Right renal cortex interstitium (tissue), 3 donors: ENCODE measurements at places on chromosomes 2 and 18. TPM values are rescaled to one million over a fixed set of nuclear protein-coding genes. Genes with fewer than 3 reads are reported as not detected.

- DNase-seq, result no peak
These were observed 891 bp upstream of the KHK start for GRCh38 chr2:27085673-27086089.

DNA sequence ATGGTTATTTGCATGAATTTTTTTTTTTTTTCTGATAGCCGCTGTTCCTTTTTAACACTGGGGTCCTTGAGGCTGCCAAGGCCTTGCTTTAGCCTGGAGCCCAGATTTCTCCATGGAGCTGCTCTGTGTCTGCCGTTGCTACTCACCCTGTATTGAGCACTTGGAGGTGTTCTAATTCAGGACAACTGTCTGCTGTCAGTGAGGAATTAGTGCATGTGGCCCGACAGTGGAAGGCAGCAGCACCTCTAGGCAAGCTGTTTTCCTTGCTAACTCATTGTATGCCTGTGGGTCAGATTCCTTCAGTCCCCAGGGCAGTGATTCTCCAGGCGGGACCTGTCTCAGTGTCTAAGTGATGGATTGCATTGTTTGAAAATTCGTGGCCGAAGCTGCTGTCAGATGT, 147.7 kb upstream of the DPP10 start:
- no peak for DNase-seq

ZC3H15 gene
- 136 TPM for polyA plus RNA-seq

DNA sequence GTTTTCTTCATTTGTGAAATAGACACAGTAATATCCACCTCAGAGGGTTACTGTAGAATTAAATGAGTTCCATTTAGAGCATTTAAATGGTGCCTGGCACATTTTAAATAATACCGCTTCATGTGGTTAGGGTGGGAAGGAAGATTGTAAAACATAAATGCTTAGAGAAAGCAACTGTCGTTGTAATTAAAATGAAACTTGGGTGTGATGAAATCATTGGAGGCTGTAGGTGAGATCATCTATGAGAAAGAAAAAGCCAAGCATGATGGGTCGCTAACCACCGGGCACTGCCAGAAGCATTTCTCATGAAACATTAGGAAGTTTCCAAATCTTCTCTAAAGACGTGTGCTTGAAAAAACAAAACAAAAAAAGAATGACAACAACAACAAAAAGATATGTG, 8.2 kb upstream of the SLC39A10 start:
- DNase-seq, result no peak

- no peak for DNase-seq
These were observed 14.7 kb downstream of the CFLAR start for GRCh38 chr2:201130524-201131186.

DSEL gene
- polyA plus RNA-seq, result 23.2 TPM

FEV gene
- polyA plus RNA-seq, result 0.10 TPM

CLHC1 gene
- polyA plus RNA-seq, result 25.7 TPM

OST4 gene
- 229 TPM for polyA plus RNA-seq

GRCh38 chr2:225630824-225631533, 231.5 kb downstream of the NYAP2 start:
- no peak for DNase-seq

GKN1 gene
- polyA plus RNA-seq, result not detected

DNA sequence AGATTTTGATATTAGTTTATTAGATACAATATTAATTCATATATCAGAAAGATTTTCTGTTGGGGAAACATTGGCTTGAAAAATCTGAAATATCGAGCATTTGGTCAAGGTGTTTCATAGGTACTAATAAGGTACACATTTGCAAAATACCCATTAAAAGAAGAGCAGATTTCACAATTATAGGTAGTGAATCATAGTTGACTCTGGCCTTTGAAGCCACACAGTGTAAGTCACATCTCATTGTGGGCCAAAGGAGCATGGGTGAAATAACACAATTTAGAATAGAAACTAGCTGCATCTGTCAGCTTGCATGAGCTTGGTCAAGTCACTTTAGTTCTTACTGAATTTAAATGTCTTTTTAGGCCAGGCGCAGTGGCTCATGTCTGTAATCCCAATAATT, 4.9 kb downstream of the KDM3A start:
- DNase-seq, result no peak

EFHD1 gene
- polyA plus RNA-seq, result 90.4 TPM

DNA sequence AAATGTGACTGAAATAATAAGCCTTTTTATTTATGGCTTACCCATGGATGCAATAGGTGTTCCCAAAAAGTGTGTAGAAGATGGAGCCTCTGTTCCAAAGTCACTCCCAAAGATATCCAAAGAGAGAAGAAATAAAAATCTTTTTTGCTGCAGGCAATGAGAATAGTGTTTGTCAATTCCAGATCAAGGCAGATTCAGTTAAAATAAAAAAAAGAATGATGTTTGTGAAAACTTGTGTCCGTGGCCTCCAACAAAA, 43.9 kb downstream of the COMMD1 start:
- no peak for DNase-seq

LYPD6B gene
- 33.7 TPM for polyA plus RNA-seq

DNA sequence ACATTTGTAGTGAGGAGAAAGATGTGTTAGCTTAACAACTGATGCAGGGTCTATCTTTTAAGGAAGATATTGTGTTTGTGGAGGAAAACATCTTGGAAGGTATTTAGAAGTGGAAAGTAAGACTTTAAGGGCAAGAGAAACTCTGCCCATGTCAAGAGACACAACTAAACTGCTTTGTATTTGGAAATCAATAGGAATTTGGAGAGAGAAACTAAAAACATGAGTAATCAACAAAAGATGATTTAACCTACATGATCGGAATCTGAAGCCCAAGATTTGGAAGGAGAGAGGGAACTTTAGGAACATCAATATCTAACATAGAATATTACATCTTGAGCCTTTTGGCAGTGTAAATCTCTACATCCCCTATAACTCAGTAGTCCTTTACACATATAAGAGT, 184.2 kb upstream of the COL3A1 start:
- no peak for DNase-seq

DNA sequence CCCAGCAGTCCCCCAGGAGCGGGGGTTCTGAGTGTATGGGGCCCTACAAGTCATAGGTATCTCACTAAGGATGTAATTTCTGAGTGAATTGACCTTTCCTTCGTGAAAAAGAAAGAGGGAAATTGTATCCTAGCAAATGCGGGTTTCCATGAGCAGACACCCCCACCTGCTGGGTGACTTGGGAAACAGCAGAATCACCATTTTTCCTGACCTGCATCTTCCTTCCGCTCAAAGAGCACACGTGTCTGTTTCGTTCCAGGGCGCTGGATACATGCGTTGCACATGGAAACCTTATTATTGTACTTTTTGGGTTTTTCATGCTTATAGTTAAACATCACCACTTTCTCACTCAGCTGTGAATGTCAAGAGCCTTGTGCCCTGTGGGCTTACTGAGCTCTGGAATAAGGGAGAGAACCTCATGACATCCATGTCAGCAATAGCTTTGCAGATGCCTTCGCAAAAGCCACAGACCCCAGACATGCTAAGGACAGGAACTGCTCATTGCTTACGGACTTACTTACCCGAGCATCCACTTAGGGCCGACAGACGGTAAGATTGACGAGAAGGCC, 132.8 kb downstream of the TPO start:
- no peak for DNase-seq

DNA sequence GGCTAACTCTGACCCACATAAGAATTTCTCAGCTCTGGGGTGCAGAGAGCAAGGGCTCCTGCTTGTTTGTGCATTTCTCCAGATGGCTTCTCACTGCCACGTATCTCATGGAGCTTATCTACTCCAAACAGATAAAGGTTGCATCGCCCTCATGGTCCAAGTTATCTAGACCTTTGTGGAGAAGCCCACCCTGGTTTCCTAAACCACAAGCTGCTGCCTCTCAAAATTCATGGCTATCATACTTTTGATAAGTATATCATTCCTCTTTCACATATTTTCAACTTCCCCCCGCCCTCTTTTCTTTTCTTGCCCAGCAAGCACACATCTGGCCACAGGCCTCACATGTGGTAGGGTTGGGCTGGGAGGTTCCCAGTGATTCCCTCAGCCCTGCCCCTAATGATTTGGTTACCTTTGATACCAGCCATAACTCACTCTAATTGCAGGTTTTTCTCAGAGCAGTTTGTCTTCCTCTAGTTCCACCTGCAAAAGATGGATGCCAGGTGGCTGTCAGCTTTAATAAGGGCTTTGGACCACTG, 146.0 kb downstream of the RHBDD1 start:
- no peak for DNase-seq

GRCh38 chr2:176415937-176416499, 146.8 kb downstream of the MTX2 start:
- DNase-seq, result no peak

DNA sequence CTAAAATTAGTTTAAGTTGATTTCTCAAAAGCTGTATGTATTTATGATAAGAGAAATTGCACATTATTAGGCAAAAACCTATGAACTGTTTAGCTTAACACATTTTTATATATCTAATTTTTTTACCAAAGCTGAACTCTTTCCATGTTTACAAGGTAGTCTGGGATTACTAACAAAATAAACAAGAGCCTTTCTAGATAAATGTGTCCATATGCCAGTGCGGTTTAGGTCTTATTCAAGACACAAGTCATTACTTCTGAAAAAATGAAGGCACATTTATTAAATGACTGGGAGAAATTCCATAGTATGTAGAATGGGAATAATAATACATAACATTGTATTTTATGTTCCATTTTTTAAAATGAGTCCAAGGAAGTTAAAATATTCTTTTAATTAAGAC, 82.0 kb downstream of the DPP4 start:
- no peak for DNase-seq

DNA sequence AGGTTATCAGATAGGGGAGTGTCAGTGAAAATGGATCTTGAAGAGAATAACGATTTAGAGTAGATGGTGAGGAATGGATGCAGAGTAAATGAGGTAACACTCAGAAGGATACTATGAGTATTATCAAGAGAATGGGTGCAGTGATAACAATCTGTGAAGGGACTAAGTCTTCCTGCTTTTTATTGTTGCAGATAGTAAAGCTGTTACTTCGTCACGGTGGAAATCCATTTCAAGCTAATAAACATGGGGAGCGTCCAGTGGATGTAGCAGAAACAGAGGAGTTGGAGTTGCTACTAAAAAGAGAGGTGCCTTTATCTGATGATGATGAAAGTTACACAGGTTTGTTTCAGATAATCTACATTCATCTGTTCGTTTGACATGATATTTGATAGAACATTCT, 85.1 kb downstream of the ANKRD12 start:
- no peak for DNase-seq

DNAH6 gene
- polyA plus RNA-seq, result 2.5 TPM

- no peak for DNase-seq
These were observed 26.7 kb downstream of the TANC1 start for GRCh38 chr2:158994920-158995676.

CRYGD gene
- polyA plus RNA-seq, result not detected

NPPC gene
- polyA plus RNA-seq, result 0.57 TPM

C2orf66 gene
- 0.35 TPM for polyA plus RNA-seq

TMEM17 gene
- polyA plus RNA-seq, result 5.9 TPM

DNA sequence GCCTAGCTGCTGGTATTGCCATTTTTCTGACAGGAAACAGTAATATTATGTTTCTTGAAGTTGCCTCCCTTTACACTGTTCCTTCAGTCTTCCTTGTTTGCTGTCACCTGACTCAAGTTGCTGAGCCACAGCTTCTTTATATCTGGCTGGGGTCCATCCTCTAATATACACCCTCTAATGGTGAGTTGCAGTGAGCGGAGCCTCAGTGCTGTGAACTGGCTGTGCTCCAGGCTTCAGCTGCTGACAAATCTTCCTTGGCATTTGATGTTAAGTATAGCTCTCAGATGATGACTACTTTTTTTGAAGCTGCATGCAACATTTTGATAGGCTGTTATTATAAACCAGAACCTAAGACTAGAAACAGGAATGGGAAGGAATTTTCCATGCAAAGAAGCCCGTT, 366.7 kb downstream of the NUP35 start:
- no peak for DNase-seq
